NCI-H1436 treated with DMSO at 0.1 percent for 48 hours (cell line): ENCODE measurements at places on chromosomes 3 and 15.

DNA sequence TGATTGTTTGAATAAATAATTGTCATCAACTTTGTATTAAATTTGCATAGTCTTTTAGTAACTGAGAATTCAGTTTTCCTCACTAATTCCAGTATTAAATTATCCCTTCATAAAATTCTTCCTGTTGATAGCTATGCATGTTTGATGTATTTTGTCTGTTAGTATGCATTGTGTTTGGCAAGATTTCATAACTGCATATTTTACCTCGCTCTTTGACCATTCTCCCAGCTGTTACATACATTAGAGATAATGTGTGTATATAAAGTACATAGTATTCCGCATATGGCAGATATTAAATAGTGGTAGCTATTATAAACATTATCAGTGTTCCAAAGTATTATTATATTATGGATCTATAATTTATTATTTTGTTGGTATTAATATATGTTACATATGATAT, 10.6 kb upstream of the NFKBIZ start:
- no peak for DNase-seq

GRCh38 chr3:119613201-119613600, 15.5 kb downstream of the PLA1A start:
- DNase-seq, result no peak

DNA sequence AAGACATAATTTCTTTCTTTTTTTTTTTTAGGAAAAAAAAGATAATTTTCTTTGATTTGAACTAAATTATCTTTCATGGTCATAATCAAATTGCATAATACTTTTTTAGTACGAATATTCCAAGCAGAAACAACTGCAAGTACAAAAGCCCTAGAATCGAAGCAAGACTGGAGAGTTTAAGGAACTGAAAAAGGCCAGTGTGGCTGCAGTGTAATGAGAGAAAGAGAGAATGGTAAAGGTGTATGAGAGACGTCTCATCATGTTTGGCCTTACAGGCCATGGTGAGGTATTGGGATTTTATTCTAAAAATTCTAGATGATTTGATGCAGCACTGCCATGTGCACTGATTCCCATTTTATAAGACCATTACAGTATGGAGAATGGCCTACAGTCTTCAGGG, 180.9 kb downstream of the SUCNR1 start:
- no peak for DNase-seq

DNA sequence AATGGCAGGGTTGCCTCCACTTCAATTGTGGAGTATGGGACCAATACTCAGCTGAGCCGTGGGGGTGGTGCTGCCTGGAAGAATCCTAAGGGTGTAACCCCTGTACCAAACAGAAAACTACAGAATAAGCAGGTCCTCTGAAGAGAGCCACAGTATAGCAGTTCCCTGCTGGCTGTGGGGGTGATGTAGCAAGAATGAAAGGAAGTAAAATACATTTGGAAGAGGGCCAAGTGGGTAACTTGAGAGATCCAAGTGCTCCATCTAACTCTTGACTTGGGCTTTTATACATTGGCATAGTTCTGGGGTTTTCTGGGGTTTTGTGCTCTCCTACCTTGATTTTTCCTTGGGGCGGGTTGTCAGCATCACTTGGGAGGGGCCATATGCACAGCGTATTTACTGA, 341.4 kb downstream of the OTOL1 start:
- DNase-seq, result no peak

GRCh38 chr3:171809611-171809860, 747 bp downstream of the PLD1 start:
- DNase-seq, result no peak
